NCI-H1694 treated with DMSO at 0.1 percent for 48 hours (cell line): ENCODE measurements at places on chromosomes 5 and 9.

- DNase-seq, result no peak
Observed at GRCh38 chr5:142568283-142568995, 117.5 kb downstream of the FGF1 start.

DNA sequence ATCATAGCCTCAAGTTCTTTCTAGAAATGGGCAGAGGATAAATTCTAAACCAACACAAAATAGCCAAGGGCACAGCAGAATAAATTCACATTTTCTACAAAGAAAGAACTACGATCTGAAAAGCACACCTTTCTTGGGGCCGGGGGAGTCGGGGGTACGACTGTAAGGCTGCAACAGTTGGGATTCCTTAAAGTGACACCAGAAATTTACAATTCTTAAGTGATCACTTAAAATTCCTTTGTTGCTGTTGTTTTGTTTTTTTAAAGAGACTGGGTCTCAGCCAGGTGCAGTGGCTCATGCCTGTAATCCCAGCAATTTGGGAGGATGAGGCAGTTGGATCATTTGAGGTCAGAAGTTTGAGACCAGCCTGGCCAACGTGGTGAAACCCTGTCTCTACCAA, 95.8 kb downstream of the CDK5RAP2 start:
- DNase-seq, result no peak

- DNase-seq, result no peak
Observed at GRCh38 chr5:12901696-12902095, 997.5 kb upstream of the CTNND2 start.

- DNase-seq, result no peak
Observed at GRCh38 chr9:89254773-89255125, 56.2 kb upstream of the CKS2 start.

GRCh38 chr5:52767766-52768480, 19.8 kb upstream of the ITGA1 start:
- DNase-seq, result no peak

- DNase-seq, result no peak
Observed at GRCh38 chr5:56152437-56152836, 80.7 kb downstream of the ANKRD55 start.

- no peak for DNase-seq
Observed at GRCh38 chr9:93094658-93095204, 1.3 kb upstream of the CARD19 start.

DNA sequence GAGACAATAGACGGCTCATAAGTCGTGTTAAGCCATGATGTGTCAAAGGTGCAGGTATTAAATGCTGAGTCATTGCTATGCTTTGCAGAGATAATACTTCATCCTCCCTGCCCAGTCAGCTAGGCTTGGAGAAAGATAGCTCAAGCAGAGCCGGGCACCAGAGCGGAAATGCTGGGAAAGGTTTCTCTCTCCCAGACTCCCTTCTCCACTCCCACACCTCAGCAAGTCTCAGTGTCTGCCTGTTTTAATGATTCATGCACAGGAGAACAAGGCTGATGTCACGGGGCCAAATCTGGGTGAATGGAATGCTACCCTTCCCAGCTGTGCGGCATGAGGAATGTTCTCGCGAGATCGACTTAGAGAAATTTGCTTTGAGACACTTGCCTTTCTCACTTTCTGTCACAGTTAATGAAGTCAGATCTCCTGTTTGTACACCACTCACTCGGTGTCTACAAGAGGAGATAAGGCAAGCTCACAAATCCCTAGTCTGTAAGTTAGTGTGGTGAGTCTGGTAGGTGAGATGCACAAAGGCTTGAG, 204.4 kb downstream of the EFNA5 start:
- DNase-seq, result no peak

- DNase-seq, result no peak
Observed at GRCh38 chr5:158531860-158532259, 567.9 kb downstream of the EBF1 start.

DNA sequence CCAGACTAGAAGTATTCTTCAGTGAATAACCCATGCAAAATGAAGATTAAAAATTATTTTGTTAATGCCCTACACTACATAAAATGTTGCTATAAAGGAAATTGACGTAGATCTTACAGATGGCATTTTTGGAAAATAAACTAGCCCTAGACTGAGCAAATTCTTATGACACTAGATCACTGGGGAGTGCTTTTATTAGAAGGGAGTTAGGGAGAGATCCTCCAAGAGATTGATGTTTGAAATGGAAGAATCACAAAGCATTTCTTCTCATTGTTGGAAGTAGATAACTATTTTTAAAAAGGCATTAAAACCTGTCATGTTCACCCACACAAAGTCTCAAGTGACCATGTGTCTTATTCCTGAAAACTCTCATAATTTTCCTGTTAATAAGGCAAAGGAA, 351.1 kb upstream of the TLE4 start:
- DNase-seq, result no peak

DNA sequence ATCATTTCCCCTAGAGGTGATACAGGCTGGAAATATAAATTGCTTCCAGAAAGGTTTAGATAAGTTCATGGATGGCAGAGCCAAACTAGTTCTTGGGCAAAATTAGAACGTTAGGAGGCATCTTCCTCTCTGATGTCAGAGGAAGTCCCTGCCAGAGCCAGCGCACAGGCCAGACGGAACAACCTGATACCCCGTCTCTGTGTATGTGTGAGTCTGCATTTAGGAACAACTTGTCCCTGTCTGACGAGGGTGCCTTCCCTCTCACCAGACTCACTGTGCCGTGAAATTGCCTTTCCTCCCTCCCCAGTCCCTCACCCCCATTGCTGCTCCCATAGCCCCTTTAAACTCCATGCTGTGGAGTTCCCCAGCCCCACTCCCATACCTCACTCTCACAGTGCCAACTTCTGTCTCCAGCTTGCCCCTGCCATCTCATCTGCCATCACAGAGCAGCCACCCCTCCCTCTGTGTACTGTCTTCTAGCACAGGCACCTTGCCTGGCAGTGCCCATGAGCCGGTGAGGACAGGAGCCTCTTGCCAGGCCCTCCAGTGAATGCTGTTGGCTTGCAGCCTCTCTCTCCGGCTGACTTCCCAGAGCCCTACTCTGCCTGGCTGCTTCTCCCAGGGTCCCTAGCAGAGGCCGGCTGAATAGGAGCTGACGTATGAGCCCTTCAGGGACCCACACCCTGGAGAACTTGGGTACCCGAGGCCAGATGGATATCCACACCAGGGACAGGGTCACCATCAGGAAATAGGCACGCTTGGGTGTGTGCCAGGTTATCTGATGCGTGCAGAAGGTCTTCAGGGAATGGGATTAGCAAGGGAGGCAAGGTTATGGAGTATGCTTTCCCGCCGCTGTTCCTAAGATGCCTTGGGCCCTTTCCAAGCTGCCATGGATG, 26.7 kb downstream of the UNC5A start:
- peak; percentile 60 for DNase-seq

DNA sequence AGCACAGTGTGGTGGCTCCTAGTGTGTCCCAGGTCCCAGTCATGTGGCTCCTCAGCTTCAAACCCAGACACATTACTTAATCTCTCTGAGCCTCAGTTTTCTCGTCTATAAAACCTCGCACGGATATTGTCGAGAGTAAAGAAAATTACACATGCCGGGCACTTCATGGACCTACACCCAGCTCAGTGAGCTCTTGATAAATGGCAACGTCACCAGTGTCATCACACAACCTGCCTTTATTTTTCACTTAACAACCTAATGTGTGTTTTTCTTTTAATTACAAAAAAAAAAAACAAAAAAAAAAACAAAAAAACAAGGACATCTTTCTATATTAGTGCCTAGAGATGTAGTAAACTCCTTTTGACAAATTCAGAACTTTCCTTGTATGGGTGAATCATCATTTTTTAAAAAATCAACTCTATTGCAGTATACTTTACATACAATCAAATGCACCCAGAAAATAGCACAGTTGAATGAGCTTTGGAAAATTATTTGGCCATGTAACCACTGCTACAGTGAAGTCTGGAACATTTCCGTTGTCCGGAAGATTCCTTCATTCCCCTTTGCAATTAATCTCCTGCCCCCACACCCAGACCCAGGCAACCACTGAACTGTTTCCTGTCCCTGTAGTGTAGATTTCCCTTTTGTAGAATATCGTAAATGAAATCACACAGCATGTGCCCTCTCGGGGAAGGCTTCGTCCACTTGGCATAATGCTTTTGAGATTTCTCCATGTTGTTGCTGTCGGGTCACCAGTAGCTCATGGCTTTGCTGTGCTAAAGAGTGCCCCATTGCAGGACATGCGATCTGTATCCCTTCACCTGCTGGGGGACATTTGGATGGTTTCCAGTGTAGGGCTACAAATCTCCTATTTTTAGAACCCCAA, 100.4 kb upstream of the LARP1 start:
- no peak for DNase-seq

DNA sequence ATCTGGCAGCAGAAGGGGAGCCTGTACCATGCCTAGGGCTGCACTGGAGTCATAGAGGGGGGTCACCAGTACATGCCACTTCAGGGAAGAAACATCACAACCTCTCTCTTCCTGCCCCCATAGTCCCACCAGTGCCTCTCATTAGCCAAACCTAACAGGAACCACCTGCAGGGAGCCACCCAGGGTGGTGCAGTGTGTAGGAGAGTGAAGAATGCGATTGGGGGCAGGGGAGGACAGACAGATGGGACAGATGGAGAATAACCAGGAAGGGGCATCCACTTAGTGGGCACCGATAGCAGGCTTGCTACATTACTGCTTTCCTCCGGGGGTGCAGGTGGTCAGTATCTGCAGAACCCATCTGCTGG, 19.2 kb downstream of the DAPK1 start:
- DNase-seq, result no peak

GRCh38 chr5:89397096-89397495, 514.1 kb upstream of the MEF2C start:
- DNase-seq, result no peak

DNA sequence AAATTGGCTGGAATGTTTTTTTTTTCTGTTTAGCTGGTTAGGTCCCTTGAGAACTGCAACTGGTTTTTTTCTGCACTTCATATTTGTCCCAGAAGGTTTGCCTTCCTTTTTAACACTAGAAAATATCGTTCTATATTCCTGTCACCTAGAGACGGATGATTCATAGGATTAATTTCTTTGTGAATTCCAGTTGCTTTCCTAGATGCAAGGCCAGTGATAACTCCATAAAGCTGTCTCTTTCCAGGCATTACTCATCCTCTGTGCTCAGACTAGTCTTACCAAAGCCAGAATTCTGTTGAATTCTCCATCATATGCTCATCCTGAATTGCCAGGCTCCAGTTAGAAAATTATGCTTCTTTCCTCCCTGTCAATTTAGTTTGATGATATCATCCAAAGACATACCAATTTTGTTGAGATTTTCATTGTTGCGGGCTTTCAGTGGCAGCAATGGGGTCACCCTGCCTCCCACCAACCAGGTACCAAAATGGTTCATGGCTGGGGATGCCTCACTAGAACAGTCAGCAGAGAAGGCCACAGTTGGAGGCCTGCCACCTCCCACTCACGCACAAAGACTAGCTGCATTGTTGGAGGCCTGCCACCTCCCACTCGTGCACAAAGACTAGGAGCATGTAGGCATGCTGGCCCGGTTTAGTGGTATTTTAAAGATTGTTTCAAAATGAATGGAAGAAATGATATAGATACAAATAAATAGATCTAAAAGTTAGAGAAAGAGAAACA, 8.5 kb downstream of the BAAT start:
- DNase-seq, result no peak

- no peak for DNase-seq
Observed at GRCh38 chr5:8227112-8227511, 358.2 kb downstream of the MTRR start.

- no peak for DNase-seq
Observed at GRCh38 chr5:171848486-171848885, 62.9 kb downstream of the SMIM23 start.

DNA sequence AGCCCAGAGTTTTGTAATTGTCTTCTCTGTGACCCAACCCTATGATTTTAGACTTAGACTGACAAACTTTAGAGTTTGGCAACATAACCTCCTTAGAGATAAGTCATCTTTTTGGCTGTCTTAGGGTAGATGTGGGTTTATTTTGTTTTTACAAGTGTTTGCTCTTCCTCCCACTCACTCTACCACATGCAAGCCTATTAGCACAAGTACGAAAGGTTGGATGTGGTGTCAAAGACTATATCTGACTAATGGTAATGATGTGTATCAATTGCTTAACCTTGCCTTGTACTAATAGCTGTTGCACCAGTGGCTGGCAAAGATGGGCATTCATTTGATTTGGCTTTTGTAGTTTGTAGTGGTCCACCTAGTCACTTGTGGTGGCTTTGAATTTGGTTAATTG, 46.5 kb downstream of the SLC25A46 start:
- DNase-seq, result no peak

GRCh38 chr5:150434464-150434863, 15.1 kb downstream of the RPS14 start:
- no peak for DNase-seq

DNA sequence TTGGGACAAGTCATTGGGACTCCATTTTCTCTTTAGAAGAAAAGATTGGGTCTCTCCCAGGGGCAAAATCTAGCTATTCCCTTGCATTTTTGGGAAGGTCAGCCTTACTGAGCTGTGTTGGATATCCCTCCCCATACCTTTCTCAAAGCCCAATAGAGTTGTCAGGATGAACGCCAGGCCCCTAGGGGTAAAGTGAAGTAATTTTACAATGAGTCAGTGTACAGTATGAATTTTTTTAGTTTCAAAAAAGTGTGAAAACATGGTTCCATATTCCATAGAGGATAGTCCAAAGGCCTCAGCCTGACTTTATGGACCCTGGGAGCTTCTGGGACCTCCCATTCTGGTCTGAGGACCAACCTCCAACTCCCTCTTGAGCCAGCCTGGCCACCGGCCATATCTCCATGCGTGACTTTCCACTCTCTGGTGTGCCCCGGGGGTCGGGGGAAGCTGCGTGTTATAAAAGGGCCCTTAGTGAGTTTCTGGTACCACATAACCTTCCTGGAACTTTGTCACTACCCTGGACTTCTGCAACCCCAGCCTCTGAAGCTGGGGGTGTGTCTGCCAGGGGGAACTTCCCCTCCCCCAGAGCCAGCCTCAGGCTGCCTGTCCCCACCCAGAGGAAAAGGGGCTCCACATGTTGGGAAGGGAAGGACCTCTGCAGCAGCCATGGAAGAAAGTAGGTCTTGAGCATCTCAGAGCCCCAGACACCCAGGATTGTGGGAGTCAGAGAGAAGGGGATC, 52.4 kb upstream of the SYNPO start:
- no peak for DNase-seq

GRCh38 chr9:93815135-93815534, 140.0 kb downstream of the BARX1 start:
- DNase-seq, result no peak

- no peak for DNase-seq
Observed at GRCh38 chr9:72687331-72687730, 165.9 kb downstream of the TMC1 start.

GRCh38 chr9:122348288-122348777, 22.5 kb upstream of the PTGS1 start:
- no peak for DNase-seq

DNA sequence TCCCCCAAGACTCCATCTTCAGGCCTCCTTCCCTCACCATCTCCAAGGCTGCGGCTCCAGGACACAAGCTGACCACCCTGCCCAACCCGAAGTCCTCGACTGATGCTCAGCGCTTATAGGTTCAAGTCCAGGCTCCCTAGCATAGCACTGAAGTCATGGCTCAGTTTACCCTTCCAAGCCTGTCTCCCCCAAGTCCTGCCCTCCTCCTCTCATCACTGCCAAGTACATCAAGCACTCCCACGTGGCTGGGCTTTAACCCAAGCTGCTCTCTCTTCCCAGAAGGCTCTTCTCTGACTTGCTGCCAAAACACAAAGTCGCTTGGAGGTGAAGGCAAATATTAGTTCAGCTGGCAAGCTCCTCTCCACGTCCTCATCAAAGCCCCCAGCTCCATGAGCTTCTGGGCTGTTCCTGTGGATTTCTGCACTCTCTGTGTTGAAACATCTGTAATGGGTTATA, 22.1 kb upstream of the MARCHF6 start:
- peak; percentile 97 for DNase-seq

- no peak for DNase-seq
Observed at GRCh38 chr5:52837591-52838001, 49.9 kb downstream of the ITGA1 start.

- DNase-seq, result no peak
Observed at GRCh38 chr9:114383521-114384231, 4.1 kb downstream of the AKNA start.
